ENCODE measurements at places on chromosomes 2 and 18. TPM values are rescaled to one million over a fixed set of nuclear protein-coding genes. Genes with fewer than 3 reads are reported as not detected.
A peak's percentile ranks its signal among the peaks of the same experiment; 100 is the strongest.

- no peak for DNase-seq
Observed at GRCh38 chr2:158935617-158936016, 32.8 kb upstream of the TANC1 start.

DSC2 gene
- 94.1 TPM for total RNA-seq

MC5R gene
- not detected for total RNA-seq

LINC00305 gene
- total RNA-seq, result 1.6 TPM

GRCh38 chr2:21229302-21229701 is 105.5 kb downstream of the TDRD15 start:
- DNase-seq, result no peak

DNA sequence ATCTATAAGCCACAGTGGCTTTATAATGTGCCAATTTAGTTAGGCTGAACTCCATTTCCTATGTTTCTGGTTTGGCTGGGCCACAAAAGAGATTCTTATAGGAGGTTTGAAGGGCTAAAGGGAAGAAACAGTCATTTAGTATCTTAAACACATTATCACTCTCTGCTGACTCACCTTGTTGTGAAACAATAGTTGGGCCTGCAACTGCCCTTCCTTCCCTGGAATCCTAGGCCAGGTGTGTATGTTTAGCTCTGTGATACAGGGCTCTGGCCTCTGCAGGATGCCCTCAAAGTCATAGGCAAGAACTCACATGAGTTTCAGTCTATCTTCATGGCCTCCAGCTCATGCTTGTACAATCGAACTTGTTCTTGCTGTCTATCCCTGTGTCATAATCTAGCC is 400.0 kb upstream of the CELF4 start:
- DNase-seq, result no peak

MDH1B gene
- total RNA-seq, result 2.8 TPM

DNA sequence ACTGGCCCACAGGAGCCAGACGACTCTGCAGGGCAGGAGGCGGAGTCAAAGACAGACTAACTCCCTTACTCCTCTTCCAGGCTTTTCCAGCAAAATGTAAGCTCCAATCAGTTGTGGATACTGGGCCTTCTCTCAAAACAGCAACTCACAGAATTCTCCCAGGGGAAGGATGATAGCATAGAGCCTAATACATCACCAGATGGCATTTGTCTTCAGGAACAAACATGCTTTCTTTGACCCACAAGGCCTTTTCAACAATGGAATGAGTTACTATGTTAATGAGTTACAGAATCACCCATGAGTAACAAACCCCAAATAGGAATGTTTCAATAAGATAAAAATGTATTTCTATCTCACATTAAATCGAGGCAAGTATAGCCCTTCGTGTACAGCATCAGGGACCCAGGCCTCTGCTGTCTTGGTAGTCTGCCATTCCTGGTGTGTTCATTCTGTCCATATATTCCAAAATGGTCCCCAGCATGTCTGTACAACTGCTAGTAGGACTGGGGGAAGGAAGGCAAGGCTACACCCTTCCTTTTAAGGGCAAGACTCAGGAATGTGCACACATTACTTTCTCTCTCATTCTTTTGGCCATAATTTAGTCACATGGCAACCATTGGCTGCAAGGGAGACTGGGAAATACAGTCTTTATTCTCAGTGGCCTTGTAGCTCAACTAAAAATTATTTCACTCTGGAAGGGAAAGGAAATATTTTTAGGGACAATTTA is 76.4 kb downstream of the BOD1L2 start:
- no peak for DNase-seq

GAREM2 gene
- total RNA-seq, result 12.1 TPM

DNA sequence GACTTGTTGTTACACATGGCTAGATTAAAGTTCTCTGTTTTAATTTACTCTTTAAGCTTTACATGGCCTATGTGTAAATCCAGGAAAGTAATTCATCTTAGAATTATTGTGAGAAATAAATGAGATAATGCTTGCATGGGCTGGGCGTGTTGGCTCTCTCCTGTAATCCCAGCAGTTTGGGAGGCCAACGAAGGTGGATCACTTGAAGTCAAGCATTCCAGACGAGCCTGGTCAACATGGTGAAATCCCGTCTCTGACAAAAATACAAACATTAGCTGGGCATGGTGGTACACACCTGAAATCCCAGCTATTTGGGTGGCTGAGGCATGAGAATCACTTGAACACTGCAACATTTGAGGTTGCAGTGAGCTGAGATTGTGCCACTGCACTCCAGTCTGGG is 4.3 kb upstream of the RIF1 start:
- no peak for DNase-seq

DNA sequence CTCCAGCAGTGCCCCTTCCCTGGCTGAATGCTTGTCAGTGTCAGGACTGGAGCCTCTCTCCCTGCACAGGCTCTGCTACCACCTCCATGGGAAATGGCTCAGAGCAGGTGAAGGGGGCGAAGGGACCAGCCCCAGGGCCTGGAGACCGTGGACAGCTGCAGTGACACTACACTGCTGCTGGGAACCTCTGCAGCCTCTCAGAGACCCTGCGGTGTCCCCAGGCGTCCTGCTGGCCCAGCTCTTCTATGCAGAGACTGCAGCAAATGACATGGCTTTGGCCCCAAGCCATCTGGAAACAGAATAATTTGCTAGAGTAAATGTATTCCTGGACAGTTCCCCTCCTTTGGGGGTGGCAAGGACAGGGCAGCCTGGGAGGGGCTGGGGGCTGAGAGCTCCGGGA is 53.2 kb downstream of the CIB4 start:
- DNase-seq, result no peak

GRCh38 chr2:85717308-85718008 is 23.3 kb downstream of the GNLY start:
- DNase-seq, result no peak

- no peak for DNase-seq
Observed at GRCh38 chr2:233236820-233237589, 14.5 kb upstream of the ATG16L1 start.

DNA sequence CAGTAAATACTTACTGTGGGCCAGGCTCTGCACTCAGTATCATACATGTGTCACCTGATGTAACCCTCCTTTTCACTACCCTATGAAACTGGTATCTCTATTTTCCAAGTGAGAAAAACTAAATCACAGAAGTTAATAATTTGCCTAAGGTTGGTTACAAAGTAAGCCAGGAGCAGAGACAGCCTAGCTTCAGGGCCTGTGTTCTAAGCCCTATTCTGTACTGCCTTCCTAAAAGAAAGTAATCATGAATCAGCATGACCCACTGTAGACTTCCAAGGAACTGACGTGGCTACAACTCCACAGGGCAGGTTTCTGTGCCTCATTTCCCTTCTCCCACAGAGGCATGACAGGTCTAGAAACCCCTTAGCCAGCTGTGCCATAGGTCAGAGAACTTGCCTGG is 14.3 kb downstream of the ZNF142 start:
- DNase-seq, result no peak

- DNase-seq, result no peak
Observed at GRCh38 chr2:7838669-7839068, 843.2 kb upstream of the ID2 start.

CNTNAP5 gene
- 8.9 TPM for total RNA-seq

ST8SIA5 gene
- 5.3 TPM for total RNA-seq

TUBA3E gene
- not detected for total RNA-seq

HOXD1 gene
- 0.16 TPM for total RNA-seq

IL36B gene
- not detected for total RNA-seq

DNA sequence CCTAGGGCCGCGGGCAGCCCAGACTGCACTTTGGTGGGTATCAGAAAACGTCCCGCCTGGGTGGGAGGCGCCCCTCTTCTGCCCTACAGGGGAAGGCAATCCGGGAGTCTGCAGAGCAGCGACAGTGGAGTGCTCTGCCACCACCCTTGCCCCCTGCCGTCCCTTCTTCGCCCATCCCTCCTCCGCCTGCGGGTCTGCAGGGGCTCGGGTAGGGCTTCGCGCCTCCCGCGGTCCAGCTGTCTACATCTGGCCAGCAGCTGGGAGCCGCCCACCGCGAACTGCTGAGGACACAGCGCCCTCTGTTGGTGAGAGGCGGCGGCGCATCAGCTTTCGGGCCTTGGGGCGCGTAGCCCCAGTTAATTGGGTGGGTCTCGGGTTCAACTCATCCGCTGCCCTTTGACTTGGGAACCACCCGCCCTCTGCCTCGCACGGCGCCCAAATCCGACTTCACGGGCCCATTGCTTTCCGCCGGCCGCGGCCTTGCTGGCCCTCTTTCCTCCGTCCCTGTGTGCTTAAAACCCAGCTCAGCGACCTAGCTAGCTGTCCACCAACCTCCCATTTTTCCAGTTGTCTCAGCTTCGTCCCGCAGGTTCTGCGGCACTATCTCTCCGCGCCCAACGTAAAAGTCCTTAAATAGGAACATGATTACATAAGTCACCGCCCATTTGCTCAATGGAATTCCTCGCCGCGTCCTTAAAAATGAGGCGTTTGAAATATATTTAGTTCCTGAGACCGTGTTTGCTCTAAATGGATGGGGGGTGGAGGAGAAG is 17.6 kb downstream of the WNT10A start:
- peak; percentile 65 for DNase-seq

- no peak for DNase-seq
Observed at GRCh38 chr2:160317181-160318099, 117.4 kb upstream of the ITGB6 start.

TRIM54 gene
- total RNA-seq, result not detected

DNA sequence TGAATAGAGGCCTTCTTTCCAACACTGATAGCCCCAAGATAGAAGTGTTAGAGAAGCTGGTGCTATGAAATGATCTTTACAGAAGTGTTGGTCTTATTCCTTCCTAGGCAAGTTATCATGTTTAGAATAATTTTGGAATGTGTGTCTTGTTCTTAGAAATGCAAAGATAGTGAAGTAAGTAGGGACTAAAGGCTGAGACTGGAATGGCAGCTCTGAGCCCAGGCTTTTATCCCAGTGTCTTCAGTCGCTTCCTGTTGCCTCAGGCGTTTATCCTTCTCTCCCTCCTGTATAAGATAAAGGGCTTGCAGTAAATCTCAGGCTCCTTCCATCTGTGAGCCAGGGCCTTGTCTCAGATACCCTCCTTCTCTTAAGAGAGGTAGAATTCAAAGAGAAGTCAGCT is 218.1 kb downstream of the TPGS2 start:
- no peak for DNase-seq

RASGRP3 gene
- total RNA-seq, result not detected

DNA sequence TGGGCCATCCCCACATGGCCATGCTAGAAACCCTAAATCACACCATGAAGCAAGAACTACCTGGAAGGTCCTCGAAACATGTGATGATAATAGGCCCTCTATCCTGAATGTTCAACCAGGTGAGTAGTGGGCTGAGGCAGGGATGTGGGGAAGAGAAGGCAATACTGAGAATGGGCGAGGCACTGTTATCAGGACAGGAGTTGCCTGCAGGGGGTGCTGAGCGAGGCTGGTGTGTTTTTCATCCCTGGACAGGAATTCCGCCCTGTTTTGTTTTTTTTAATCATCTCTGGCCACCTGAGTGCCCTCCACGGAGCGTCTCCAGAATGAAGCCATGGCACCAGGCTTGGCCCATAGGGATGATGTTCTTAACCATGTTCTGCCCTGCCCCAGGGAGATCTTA is 103.0 kb upstream of the SOX11 start:
- no peak for DNase-seq

DNA sequence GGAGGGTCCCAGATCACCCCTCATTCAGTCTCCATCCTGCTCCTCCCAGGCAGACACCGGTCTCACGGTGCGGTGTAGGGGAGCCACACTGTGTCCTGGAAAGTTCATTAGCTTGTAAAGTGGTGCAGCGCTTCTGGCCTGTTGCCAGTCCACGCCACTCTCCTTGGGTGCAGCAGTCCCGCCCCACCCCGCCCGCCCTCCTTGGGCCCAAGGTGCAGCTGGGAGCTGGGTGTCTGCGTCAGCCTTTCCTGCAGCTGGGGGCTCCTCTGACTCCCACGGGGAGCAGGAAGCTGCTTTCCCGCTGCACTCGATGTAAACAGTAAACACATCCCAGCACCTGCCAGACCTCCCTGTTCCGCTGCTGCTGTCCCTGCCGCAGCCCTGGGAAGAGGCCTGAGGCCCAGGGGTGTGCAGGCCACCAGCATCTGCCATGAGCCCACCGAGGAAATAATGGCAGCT is 53.8 kb upstream of the ASB18 start:
- DNase-seq, result no peak

DNA sequence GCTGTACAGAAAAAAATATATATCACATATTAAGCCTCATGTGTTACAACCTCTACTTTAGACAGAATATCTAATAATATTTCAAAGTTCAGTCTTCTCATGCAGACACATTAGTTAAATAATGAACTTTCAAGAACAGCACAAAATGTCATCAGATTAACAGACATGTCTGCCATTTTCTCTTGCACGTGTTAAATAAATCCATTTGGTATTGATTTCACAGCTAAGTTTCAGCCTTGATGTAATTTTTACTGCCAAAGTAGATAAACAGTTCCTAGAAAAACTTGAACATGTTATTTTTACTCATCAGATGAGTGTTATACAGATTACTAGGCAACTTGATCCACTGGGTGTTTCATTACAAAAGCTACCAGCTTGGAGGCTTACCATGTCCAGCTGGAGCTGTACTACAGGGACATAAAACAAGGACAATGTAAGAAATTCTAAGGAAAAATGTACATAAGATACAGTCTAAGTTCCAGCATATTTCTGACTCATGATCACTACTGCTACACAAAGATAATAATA is 290.7 kb upstream of the DDX18 start:
- DNase-seq, result no peak

DNA sequence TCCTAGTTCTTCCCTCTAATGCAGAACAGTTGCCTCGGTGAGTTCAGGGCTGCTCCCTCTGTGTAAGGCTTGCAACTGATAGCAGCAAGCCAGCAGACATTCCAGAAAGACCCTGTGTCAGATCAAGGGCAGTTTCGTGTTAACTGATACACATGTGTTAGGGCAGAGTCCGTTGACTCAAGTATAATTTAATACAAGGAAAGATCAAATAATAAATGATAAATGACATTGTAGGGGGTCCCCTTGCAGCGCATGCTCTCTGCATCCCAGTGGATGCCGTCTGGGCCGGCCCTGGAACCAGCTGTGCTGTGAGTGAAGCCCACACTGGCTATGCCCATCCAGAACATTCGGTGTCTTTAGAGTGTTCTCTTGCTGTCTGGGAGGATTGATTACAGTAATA is 180.3 kb downstream of the AGAP1 start:
- DNase-seq, result no peak

DNA sequence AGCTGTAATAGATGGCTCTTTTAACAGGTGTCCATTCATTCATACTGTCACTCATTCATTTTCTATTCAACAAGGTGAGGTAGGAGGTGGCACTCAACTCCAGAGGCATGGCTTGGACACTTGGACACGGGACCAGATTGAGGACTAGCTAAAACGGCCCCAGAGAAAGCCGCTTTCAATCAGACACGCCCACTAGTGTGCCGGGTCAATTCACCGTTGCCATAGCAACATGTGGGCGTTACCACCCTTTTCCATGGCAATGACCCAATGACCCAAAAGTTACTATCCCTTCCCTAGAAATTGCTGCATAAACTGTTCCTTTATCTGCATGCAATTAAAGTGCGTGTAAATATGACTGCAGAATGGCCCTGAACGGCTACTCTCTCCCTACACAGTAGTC is 49.2 kb upstream of the LGALSL start:
- DNase-seq, result peak; percentile 23

Data from progenitor cell of endocrine pancreas (in vitro differentiated cells).